NCI-H345 (cell line): ENCODE measurements at places on chromosomes 11 and 22.
A peak's percentile ranks its signal among the peaks of the same experiment; 100 is the strongest.

- DNase-seq = peak; percentile 71
These were observed 681 bp upstream of the ARHGEF12 start for GRCh38 chr11:120335556-120335907.

- no peak for DNase-seq
These were observed 17.6 kb downstream of the DDB1 start for GRCh38 chr11:61315260-61315659.

DNA sequence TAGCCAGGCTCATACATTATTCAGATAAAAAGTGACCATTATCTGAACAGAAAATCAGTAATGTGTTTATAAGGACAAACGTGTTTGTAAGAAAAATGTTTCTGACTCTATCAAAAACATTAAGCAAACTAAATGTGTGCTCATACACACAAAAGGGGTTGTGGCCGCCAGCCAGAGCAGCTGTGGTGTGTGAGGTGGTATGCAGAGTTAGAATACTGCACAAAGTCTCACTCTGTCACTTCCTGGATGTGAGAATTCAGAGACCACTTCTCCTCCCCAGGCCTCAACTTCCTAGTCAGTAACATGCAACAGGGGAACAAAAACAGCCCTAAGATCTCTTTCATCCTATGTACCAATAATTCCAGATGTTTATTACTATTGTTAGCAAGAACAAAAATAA, 9.4 kb downstream of the OR5B21 start:
- no peak for DNase-seq

- no peak for DNase-seq
These were observed 67.0 kb downstream of the TRMU start for GRCh38 chr22:46402505-46402904.

DNA sequence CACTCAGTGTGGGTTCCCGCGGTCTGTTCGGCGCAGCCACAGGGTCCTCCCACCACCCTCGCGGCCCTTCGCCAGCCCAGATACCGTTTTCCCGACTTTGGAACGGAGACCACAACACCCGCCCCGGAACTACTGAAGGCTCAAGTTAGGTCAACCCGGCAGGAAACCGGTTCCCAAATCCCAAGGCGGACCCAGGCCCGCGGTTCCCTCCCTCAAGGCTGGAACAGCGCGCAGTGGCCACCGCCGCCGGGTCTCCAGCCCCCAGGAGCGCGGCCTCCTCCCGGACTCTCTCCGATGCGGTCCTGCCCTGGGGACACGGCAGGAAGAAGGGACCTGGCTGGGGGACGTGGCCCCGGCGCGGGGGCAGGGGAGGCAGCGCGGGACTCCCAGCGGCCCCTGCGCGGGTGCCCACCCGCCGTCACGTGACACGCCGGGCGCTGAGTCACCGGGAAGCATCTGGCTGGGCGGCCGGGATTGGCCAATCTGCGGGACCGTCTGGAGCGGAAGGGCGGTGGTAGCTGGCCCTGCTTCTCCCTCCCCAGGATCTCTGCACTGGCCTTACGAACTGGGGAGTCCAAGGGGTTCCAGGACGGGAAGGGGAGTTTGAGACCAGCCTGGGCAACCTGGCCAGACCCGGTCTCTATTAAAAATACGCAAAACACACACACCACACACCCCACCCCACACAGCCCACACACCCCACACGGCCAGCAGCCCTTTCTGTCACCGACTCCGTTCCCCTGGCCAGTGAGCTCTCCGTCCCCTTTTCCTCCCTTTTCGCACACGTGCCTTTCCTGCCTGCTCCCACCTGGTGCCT, 21.5 kb upstream of the MALAT1 start:
- peak; percentile 94 for DNase-seq

DNA sequence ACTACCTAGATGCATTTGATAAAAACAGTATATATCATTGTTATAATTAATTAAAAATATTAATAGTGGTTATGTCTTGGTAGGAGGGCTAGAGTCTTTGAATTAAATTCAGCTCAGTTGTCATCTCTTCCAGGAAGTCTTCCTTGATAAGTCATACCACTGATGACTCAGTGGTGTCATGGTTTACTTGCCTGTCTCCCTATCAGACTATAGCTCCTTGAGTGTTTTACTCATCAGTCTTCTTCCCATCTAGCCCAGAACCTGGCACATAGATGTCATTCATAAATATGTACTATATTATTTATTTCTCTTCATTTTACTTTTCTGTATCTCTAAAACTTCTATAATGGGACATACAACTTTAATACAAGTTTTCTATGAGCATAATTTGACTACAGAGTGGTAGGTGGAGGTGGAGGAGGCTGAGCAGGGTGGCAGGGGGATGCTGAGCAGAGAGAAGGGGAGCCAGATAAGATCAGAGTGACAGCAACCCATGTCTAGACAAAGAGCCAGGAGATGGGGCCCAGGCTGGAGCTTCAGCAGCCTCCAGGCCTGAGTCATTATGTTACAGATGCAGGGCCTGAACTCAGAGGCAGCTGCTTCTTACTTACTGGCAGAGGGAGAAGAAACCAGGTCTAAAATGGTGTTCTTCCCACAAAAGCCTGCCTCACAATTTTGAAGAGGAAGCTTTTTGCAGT, 82.3 kb upstream of the PHOX2A start:
- no peak for DNase-seq

- DNase-seq = peak; percentile 78
These were observed 1.3 kb upstream of the SSH3 start for GRCh38 chr11:67301951-67302516.

- no peak for DNase-seq
These were observed 47.8 kb downstream of the ABTB2 start for GRCh38 chr11:34309965-34310364.

DNA sequence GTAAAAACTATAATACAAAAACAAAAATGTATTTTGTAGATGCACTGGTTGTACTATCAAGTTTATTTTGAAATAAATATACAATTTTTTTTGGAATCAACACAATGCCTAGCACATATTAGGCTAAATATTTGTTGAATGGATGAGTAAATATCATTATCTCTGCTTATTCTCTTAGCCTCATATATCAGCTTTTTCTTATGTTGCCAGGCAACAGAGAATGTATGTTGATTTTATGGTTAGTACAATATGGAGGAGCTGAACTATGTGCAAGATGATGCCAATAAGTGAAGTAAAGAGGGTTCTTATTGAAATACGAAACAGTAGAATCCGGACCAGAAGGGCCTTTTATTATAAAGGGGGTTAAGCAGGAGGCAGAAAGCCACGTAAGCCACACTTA, 94.9 kb downstream of the FAR1 start:
- DNase-seq = no peak

- no peak for DNase-seq
These were observed 360.0 kb downstream of the OPCML start for GRCh38 chr11:133172349-133172748.

GRCh38 chr22:48161298-48161697, 1398.8 kb downstream of the TBC1D22A start:
- no peak for DNase-seq

GRCh38 chr11:1041149-1041467, 4.6 kb upstream of the MUC6 start:
- DNase-seq = no peak

GRCh38 chr11:81135570-81135969, 1598.1 kb downstream of the FAM181B start:
- DNase-seq = no peak

DNA sequence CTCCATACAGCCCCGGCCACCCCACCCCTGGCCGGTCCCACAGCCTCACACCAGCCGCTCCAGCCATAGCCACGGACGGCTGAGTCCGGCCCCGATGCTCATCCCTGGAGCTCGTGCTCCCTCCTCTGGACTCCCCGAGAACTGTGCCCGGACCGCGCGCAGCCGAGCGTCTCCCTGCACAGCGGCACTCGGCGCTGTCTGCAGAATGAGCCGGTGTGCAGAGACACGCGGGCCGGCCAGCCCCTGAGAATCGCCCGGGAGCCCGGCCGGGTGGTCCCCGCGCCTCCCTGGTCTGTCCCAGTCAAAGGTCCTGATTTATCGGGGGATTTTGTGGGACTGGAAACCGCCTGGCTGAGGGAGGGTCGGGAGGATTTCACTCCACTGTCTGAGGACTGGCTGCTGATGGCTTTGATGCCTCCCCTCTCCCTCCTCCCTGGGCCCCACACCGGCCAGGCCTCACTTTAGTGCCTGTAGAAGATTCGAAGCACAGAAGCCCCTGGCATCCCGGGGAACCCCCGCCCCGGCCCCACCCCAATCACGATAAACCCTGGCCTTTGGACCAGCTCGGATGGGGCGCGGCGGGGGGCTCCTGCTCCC, 102.7 kb downstream of the BRD1 start:
- DNase-seq = peak; percentile 70

GRCh38 chr11:12968101-12968500, 41.0 kb upstream of the RASSF10 start:
- DNase-seq = no peak

DNA sequence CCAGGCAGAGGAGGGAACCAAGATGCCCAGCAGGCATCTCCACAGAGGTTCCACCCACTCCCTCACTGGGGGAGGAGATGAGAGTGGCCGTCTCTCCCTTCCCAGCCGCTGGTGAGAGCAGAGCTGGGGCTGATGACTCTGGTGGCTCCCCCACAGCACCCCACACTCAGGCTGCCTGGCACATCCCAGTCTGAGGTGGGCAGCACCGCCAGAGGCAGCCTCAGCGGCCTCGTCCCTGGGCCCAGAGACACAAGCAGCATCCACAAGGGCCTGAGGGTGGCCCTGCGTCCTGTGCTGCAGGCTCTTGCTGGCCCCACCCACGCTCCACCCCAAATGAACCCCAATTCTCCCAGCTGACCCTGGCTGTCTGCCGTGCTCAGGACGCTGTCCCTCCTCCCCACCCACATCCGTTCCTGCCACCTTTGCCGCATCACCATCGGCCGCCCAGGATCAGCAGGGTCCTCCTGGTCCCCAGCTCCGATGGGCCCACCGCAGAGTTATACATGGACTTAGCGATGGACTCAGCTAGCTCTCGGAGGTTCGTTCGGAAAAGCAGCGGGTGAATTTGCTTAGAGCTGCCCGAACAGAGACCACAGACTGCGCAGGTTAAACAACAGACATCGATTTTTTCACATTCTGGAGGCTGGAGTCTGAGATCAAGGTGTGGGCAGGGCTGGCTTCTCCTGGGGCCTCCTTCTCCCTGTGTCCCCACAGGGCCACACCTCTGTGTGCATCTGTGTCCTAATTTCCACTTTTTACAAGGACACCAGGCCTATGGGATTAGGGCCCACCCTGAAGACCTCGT, 20.2 kb upstream of the CTSD start:
- DNase-seq = no peak

DNA sequence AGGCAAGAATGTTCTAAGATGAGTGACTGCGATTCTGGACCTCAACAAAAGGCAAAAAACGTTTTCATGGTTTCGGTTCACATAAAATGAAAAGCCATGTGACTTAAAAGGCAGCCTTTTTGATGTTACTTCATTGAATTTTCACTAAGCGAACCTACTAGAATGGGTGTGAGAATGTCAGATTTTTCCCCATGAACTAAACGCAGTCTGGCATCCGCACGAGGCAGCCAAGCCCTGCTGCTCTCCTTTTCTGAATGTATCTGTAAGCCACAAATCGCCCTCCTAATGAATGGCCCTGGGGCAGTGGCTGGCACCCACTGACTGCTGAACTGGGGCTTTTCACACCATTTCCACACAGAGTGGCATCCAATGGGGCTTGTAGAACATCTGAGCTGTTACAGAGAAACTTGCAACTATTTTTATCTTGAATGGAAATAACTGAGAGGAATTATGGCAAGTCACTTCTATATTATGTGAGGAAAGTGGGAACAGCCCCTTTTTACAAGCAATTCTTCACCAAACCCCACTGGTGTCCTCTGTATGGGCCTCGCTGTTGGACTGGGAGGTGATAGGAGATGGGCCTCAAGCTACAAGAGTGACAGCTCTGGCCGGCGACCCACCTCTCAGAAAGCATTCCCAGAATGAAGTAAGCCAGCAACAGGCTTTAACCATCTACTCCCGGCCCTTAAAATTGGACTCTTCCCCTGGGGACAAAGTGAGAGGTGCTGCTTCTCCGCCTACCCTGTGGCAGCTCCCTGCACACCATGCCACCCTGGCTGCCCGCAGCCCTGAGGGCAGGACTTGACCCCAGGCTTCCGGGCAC, 29.4 kb downstream of the PPP2R1B start:
- no peak for DNase-seq

DNA sequence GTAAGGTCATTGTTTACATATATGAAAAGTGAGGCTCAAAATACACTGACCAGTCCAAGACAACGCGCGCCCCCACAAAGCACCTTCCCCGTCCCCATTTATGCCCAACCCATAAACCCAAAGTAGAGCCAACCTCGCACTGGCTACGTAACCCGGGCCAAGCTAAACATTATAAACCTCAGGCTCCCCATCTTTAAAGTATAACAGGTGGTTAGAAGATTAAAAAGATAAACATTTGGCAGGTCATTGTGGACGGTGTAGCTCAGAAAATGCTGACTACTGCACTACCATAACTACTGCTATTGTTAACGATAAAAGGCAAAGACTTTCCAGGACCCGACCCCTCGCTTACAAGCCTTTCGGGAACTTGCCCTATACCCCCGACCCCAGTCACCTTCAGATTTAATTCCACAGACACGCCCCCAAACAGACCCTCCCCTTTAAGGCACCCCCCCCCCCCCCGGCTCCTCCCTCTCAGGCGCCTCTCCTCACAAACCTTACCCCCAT, 470 bp downstream of the NUMA1 start:
- DNase-seq = no peak

DNA sequence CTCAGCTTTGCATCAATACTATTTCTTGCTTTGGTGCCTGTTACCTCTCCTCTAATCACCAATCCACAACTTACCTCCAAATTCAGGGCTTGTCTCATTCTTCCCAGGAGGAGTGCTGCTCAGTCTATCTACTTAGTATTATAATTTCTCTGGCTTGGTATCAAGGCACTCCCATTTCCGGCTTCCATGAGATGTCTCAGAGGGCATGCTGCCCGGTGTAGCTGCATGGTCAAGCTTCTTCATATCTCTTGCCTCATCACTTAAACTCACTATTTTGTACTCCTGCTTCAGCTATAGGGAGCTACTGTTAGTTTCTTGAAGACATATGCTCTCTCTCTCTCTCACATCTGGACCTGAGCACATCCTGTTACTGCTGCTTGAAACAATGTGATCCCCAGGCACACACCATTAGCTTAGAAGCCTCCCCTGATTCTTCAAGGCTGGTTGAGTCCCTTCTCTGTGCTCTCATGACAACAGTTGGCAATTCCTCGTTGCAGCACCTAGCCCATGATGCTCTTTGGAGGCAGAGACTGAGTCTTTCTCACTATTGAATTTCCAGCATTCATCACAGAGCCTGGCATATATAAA, 182.8 kb upstream of the SYN3 start:
- no peak for DNase-seq

DNA sequence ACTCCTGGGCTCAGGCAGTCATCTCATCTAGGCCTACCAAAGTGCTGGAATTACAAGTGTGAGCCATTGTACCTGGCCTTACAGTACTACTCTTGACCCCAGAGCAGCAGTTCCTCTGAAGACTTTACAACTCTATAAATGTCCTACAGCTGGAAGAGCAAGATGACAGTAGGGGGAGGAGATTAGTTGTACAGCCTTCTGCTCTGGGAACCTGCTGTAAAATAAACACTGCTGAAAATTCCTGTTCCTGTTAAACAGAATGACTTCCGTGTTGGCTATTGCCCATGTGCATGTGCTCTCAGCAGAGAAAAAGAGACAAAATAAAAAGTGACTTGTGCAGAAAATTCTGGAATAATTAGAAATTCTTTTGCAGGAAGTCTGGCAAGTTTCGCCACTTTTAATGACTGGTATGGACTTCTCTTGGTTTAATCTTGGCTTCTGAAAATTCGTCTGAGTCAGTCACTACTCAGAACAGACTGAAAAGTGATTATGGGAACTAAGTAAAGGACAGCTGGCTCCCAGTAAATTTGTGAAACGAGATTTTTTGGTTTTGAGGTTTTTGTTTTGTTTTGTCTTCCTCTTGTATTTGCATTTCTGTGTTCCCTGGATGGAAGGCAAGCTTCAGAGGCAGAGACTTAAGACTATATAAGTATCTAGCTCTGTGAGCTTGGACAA, 955.7 kb downstream of the DLG2 start:
- DNase-seq = no peak
